ENCODE measurements at places on chromosomes 6 and 20.

DNA sequence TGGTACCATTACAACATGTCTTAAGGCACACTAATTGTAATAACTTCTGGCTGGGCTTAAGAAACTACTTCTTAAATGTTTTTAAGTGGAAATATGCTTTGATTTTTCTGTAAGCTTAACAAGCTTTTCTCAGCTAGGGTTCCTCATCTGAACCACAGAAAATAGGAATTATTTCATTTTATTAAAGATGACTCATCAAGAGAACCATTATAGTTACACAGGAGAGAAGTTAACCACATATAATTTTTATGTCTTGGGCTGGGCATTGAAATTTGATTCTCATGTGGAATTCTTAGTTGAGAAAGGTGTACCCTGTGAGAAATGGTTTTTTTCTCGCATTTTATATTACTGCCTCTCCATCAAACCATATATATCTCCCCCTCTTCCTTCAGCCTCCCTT is 75.1 kb downstream of the QKI start:
- no peak for DNase-seq

- no peak for DNase-seq
Measured at GRCh38 chr6:21678990-21679389, 85.4 kb downstream of the SOX4 start.

GRCh38 chr6:93317592-93317991 is 101.8 kb downstream of the EPHA7 start:
- DNase-seq = no peak

DNA sequence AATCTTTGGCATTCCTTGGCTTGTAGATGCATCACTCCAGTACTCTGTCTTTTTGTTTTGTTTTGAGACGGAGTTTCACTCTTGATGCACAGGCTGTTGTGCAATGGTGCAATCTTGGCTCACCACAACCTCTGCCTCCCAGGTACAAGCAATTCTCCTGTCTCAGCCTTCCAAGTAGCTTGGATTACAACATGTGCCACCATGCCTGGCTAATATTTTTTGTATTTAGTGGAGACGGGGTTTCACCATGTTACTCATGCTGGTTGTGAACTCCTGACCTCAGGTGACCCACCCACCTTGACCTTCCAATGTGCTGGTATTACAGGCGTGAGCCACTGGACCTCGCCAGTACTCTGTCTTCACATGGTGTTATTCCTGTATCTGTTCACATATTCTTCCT is 35.8 kb upstream of the LGSN start:
- no peak for DNase-seq

DNA sequence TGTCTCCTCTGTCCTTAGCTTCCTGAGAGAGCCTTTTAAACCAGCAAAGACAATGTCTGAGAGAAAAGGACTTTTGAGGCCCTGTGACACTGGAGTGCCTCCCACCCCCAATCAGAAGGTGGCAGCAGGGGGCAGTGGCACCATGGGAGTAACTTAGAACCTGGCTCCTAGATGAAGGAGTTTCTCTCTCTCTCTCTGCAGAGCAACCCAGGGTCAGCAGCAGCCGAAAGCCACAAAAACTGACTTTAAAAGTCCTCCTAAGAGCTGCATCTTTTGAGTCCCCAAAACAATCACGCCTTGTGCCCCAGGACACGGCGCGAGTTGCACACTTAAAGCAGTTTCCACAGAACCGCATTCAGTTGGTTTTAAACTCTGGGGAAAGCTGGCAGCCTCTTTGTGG is 5.3 kb upstream of the TCP11 start:
- DNase-seq = no peak

- DNase-seq = no peak
Measured at GRCh38 chr20:58458342-58459057, 56.7 kb downstream of the APCDD1L start.

DNA sequence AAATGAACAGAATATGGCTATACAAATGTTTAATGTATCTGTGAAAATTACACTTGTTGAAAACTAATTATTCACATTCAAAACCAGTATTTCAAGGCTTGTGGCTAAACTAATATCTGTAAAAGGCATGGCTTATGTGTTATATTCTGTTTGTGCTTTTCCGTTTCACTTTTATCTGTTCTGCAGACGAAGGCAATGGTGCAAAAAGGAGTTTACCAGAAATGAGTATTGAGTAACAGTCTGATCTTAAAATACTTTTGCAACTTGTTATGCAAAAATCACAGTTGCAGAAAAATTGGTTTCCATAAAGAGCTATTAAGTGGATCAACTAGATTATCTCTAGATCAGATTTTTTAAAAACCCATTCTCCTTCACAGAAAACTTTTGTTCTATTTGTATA is 9.4 kb upstream of the STX11 start:
- DNase-seq = no peak

DNA sequence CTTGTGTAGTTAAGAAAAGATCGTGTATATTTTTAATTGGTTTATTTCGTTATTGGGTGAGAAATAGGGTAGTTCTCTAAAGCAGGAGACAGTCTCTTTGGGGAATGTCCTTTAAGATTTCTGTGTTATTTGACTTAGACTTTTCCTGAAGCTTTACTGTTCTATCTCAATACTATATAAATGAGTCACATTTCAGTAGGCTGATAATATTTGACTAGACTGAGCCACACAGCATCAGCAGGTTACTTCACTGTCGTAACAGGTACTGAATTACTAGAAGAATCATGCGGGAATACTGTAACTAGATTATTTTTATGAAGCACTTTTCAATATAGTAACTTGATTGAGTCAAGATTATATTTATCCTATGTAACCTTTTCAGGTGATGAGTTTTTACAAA is 1.4 kb downstream of the SMAP1 start:
- DNase-seq = no peak

DNA sequence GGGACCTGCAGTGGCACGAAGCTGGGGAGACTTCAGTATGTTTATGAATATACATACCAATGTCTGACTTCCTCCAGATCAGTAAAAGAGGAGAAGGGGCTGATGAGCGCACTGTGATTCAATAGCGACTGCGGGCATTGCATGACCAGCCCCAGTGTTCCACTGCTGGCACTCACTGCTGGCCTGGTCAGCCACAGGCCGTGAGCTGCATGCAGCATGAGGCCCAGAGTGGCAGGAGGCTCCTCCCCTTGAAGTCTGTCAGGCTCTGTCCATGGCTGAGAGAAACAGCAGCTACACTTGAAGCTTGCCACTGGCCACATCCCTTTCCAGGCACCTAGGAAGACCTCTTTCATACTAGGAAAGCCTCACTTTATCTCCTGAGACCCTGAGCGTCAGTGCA is 265.9 kb upstream of the CDYL start:
- DNase-seq = no peak

DNA sequence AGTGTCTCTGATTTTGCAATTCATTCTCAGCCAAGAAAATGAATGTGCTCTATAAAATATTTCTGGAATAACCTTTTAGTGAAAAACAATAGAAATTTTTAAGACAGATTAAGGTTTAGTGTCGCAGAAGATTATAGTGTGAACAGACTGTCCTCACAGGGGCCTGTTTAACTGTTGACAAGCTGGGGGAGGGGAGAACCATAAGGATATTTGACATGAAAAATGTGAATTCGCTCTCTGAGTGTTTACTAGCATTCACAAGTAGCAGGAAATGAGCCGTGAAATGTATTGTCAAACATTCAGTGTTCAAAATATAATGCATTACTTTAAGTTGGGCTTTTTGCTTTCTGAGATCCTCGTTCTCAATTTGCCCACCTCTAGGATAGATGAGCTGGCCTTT is 134.8 kb upstream of the TSHZ2 start:
- DNase-seq = no peak

GRCh38 chr6:3090013-3090412 is 21.7 kb downstream of the RIPK1 start:
- DNase-seq = no peak

DNA sequence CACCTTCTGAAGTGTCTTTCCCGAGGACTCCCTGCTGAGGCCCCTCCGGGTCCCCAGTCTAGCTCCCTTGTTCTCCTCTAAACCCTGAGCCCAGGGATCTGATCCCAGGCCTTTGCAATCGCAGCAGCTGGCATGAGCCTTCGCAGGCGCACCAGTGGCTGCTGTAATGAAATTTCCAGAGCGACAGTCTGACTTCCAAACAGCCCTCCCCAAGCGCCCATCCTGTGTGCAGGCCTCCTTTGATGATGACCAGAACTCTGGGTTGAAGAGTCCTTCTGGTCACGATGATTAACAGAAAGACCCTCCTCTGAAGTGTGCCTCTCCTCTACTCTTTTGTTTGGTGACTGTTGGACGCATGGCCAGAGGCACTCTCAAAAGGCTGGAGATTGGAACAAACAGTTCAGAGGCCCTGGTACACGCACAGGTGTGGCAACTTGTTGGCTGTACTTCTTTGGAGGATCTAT is 89.1 kb upstream of the MPC1 start:
- peak; percentile 35 for DNase-seq

GRCh38 chr6:32983964-32984621 is 15.7 kb downstream of the BRD2 start:
- no peak for DNase-seq

DNA sequence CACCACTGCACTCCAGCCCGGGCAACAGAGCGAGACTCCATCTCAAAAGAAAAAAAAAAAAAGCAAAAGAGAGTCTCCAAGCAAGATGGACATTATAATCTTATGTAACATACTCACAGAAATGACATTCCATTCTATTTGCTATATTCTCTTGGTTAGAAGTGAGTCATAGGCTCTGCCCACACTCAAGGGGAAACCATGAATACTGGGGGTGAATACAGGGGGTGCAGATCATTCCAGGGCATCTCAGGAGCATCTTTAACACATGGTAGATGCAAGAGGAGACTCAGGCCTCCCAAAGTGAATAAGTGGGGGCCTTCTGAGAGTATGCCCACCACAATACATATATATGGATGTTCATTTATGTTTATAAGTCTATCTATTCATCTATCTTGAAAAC is 18.3 kb upstream of the RANBP9 start:
- DNase-seq = no peak

- no peak for DNase-seq
Measured at GRCh38 chr6:56849896-56850295, 105.0 kb upstream of the BEND6 start.

All from cardiac septum (tissue), 1 donor.